ENCODE measurements at places on chromosomes 1 and 21.

DNA sequence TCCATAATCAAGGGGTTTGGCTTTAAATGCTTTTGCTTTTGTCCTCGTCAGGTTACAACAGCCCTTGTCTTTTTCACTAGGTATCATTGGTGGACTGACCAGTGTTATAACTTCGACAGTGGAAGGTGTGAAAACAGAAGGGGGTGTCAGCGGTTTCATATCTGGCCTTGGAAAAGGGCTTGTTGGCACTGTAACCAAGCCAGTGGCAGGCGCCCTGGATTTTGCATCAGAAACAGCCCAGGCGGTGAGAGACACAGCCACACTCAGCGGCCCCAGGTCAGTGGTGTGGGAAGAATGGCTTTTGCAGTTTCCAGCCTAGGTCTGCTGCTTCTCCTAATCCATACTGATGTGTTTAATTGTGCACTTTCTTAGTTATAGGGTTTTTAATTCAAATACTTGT lies 157.9 kb downstream of the DHRS3 start:
- no peak for DNase-seq

GRCh38 chr1:153527683-153528040 lies 8.1 kb downstream of the S100A6 start:
- DNase-seq, result no peak

DNA sequence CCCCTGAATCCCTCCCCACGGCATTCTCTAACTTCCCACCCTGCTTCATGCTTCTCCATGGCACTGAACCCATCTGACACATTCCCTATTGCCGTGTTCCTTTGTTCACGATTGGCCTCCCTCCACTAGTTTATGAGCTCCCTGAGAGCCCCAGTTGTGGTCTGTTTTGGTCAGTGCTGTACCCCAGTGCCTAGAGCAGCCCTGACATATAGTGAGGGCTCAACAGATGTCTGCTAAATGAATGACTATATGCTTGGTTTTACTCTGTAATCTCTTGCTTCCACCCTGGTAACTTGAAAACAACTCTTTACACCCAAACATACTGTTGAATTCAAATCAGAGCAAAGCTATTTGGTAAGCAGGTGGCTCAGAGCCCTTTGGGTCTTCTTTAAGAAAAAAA lies 171.1 kb upstream of the EDN2 start:
- no peak for DNase-seq

DNA sequence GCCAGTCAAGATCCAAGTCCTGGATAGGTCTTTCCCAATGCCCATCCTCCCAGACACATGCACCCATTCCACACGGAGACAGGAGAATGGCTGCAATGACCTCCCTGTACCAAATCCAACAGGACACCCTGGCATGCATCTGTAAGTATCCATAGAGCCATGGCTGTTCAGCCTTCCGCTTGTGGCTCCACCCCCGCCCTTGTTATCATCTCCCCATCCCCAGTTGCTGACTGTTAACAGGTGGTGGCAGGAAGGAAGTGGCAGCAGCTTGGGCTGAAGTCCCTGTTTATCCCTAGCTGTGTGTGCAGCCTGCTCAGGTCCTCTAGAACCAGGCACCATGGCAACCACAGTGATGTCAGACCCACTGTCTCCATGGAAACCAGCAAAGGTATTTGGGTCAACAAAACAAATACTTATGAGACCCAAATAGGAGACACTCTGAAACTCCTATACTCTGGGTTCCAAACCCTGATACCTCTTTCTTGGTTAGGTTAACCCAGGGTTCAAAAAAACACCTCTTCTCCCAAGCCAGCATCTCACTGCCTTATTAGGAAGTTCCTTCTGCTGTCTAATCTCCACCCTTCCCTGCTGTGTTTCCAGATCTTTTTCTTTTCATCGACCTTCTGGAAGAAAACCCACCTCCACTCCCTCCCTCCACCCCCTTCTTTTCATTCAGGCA lies 721 bp downstream of the PBXIP1 start:
- no peak for DNase-seq

GRCh38 chr21:39400173-39400572 lies 45.4 kb downstream of the LCA5L start:
- DNase-seq, result no peak
